Fibroblast of the aortic adventitia (primary cell): ENCODE measurements at places on chromosomes 1 and 21. TPM values are rescaled to one million over a fixed set of nuclear protein-coding genes. Genes with fewer than 3 reads are reported as not detected.

Gene SIK1
- 4.4 TPM in 1 of 2 replicates, not detected in the other for total RNA-seq

Gene FCRL4
- not detected in 2 replicates for total RNA-seq

Gene ADCY10
- 0.09 and 0.25 TPM in 2 replicates for total RNA-seq

DNA sequence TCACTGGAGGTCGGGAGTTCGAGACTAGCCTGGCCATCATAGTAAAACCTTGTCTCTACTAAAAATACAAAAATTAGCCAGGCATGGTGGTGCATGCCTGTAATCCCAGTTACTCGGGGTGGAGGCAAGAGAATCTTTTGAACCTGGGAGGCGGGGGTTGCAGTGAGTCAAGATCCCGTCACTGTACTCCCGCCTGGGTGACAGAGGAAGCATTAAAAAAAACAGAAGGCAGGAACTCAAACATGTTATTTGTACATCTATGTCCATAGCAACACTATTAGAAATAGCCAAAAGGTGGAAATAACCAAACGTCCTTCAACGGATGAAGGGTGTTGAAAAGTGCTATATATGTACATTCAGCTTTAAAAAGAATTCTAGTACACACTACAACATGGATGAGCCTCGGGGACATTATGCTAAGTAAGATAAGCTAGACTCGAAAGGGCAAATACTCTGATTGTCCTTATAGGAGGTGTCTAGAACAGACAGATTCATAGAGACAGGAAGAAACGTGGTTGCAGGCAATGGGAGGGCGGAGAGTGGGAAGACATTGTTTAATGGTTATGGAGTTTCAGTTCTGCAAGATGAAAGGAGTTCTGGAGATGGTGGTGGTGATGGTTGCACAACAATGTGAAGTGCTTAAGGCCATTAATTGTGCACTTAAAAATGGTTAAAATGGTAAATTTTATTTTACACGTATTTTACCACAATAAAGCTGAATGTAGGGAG, 19.2 kb downstream of the NLRP3 start:
- no peak for DNase-seq

DNA sequence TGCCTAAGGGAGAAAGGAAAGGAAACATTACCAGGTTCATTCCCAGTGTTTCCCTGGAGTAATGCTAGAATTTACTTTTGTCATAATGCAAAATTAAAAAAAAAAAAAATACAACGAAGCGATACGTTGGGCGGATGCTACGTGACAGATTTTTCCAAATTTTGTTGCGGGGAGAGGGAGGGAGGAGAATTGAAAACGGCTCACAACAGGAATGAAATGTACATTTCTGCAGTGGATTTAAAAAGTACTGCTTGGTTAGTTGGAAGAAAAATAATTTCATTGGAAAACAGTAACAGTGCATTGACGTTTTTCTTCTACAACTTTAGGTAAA, 157.5 kb downstream of the RUNX1 start:
- no peak for DNase-seq

DNA sequence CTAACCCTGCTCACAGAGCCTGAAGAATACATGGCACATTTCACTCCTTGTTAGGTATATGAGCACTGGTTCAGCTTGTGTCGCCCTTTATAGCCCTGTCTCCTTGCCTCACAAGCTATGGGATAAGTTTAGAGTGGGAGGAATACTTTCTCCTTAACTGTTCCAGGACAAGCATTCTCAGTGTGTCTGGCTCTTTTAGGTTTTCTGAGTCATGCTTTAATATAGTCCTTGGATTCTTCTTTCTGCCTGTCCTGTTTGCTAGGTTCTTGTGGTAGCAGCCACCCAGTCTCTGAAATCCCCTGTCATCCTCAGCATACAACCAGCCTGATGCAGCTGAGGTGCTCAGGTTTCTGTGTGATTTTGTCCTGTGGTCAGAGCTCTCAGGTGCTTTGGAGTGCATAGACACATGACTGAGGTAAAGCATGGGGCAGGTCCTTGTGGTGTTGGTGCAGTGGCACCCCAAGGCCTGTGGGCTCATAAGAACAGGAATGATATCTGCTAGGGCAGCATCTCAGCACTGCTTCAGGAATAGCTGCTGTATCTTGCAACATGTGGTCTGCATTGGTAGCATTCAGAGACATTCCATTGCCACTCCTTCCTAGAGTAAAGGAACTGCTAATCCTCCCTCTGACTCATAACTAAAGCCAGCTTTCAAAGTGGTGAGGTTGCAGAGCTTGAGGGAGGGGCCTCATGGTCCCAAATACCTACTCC, 14.2 kb upstream of the CASQ2 start:
- peak; percentile 37 for DNase-seq
